ENCODE measurements at places on chromosomes 3 and 15.

DNA sequence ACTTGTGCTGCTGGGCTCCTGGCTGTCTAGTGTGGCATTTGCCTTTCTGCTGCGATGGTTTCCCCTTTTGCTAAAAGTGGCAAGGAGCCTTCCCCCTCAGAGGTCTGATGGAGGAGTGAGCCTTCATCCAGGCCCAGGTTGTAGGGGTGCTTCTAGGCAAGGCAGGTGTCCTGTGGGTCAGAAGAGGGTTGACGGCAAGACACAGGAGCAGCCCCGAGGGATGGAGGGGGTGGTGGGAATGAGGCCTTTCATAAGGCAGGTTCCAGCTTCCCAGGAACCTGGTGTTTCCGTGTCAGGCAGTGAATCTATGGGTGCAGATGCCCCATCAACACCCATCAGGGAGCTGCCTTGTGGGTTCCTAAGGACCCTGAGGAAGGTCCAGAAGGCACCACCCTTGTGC is 63.0 kb upstream of the TAMM41 start:
- DNase-seq: no peak

- DNase-seq: no peak
Observed at GRCh38 chr3:180764481-180764880, 85.2 kb upstream of the CCDC39 start.

- no peak for DNase-seq
Observed at GRCh38 chr3:30554317-30554690, 52.1 kb upstream of the TGFBR2 start.

- DNase-seq: no peak
Observed at GRCh38 chr3:55521064-55521737, 34.1 kb upstream of the WNT5A start.

- DNase-seq: no peak
Observed at GRCh38 chr15:71111181-71111565, 4.1 kb upstream of the THSD4 start.
